ENCODE measurements at places on chromosomes 2 and 18.

- no peak for DNase-seq
These were observed 104.0 kb downstream of the PRPF40A start for GRCh38 chr2:152613235-152613634.

DNA sequence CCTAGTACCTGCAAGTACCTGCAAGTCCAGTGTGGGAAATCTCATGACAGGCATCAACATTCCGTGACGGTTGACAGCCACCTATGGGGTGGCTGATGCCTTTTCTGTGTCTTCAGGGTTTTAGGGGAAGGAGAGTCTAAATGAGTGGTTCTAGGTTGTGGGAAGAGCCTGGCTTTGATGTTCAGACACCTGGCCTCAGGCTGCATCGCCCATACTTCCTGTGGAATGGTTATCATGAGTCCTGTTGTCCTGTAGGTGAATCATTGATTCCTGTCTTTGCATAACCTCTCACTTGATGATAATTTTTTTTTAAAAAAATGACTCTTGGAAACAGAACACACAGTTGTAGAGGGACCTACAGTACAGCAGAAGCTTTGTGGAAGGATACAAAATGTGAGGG lies 108.9 kb downstream of the NEDD4L start:
- DNase-seq: no peak

DNA sequence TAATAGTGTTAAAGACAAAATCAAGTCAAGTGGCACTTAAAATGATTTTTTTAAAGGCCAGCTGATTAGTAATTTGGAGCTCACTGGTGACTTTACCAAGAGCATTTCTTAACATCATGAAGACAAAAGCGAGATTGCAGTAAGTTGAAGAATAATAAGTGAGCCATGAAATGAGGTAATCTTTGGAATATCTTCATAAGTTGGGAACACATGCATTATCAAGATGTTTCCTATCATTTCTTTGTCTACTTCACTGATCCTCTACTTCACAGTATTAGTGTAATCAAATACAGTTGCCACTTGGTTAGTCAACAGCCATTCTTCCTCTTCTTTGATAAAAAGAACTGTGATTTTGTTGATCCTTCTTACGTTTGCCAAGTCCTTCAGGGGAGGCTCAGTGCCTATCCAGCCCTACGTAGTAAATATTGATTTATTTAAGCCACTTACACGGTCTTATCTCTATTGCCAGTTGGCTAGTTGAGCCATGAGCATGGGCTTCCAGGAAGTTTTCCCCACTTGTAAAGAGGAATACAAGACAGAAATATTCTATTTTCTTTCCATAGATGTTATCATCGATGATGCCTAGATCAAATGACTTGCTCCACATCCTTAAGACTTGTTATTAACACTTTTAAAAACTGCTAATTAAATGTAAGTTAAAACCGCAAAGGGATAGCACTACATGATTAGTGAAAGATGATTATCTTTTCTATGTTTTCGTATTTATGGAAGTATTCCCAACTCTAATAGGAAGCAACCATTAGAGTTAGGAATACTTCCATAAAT lies 46.1 kb downstream of the YES1 start:
- no peak for DNase-seq

- DNase-seq: no peak
These were observed 1030.3 kb downstream of the TDRD15 start for GRCh38 chr2:22153931-22154613.

DNA sequence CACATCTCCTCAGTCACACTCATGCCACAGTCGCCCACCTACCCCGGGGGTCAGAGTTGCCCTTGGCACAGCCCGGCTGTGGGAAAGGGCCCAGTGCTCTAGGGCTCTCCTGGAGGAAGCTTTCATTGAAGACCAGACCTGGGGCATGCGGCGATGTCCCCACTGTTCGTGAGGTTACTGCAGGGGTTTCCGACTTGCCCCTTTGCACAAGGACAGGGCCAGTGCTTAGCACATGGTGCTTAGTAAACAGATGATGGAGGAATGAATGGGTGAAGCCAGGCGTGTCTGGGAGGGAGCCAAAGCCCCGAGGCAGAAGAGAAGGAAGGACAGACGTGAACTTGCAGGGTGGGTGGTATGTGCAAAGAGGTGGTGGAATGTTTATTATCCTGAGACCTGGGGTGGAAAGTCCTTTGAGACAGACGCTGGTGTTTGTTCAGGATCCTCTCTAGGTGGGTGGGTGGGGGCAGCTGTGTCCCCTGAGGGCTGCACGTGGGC lies 205.9 kb upstream of the ARL4C start:
- no peak for DNase-seq

DNA sequence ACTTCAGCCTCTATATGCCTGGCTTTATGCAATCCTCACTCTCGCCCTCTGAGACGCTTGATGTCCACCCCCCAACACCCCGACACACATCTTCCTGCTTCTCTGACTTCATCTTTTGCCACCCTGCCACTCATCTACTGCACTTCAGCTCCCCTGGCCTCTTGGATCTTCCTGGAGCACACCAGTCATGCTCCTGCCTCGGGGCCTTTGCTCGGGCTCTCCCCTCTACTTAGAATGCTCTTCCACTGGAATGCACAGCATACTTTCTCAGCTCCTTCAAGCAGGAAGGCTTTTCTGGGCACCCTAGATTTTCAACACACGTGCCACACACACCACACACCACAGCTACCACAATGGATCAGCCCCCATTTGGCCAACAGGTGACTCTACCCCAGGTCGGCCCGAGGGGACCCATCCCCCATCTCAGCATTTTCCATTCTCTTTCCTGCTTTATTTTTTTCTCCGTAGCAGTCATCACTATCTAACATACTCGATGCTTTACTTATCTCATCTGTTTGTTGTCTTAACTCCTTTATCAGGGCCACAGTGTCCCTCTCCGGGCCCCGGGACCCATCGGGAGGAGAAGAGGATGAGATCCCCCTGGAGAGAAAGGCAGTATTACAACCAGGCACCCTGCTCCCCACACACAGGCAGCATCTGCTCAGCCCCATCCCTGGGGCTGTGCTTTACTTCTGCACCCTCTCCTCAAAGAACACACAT lies 2.3 kb downstream of the RUFY4 start:
- DNase-seq: no peak

DNA sequence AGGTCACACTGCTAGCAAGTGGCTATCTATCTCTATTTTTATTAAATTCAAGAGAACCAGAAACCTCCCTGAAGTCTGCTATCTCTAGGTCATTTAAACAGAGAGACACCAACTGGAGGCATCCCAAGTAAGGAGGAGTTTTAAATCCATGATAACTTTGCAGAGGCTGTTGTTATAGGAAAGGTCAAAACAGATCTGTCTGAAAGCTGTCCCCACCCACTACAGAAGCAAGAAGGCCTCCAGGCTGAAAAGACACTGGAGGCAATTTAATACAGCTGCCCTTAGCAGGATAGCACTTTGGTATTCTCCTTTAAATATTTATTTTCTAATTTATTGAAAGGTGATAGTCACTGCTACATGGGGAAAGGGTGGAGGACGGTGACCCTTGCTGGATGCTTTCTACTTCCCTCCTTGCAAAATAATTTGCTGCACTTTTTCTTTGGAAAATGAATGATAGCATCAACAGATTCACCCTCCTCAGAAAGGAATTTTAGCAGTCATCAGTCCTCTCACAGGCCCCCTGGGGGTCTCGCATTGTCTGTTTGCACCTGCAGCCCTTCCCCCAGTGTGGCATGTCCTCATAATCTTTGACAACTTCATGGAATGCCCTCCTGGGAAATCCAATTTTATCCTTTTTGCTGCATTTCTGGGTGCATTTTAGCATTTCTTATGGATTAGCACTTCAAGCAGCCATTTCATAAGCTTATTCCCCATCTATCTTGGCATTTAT lies 429.5 kb upstream of the TNP1 start:
- DNase-seq: no peak

DNA sequence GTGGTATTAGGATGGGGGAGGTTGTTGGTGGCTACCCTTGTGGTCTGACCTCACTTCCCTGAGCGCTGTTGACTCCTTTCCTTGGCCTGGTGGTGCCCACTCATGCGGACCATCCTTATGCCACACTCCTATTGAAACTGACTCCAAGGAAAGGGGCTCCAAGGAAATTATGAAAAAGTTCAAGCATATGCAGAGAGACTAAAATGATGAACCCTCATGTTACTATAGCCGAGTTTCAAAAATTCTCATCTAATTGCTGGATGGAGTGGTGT lies 96.2 kb upstream of the STPG4 start:
- DNase-seq: no peak

DNA sequence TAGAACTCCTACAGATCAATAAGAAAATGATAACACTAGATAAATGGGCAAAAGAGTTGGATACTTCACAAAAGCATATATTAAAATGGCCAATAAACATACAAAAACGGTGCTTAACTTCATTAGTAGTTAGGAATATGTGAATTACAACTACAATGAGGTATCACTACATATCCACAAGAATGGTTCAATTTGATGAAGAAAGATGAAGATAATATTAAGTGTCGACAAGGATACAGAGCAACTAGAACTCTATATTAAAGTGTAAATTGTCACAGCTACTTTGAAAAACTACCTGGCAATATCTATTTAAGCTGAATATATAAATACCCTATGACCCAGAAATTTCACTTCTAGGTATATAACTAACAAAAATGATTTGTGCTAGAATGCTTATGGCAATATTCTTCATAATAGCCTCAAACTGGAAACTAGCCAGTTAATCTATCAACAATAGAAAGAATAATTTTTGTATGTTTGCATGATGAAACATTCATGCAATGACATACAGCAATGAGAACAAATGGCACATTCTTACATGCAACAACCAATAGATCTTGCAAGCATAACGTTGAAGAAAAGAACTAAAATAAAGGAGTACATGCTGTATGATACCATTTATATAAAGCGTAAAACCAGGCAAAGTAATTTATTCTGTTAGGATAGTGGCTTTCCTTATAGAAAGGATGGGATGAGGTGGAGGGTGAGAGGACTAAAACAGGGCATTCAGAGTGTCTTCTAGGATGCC lies 290.2 kb upstream of the SESTD1 start:
- DNase-seq: no peak

- no peak for DNase-seq
These were observed 74.1 kb downstream of the CABYR start for GRCh38 chr18:24212939-24213338.

GRCh38 chr2:207088839-207089238 lies 76.9 kb downstream of the KLF7 start:
- no peak for DNase-seq

DNA sequence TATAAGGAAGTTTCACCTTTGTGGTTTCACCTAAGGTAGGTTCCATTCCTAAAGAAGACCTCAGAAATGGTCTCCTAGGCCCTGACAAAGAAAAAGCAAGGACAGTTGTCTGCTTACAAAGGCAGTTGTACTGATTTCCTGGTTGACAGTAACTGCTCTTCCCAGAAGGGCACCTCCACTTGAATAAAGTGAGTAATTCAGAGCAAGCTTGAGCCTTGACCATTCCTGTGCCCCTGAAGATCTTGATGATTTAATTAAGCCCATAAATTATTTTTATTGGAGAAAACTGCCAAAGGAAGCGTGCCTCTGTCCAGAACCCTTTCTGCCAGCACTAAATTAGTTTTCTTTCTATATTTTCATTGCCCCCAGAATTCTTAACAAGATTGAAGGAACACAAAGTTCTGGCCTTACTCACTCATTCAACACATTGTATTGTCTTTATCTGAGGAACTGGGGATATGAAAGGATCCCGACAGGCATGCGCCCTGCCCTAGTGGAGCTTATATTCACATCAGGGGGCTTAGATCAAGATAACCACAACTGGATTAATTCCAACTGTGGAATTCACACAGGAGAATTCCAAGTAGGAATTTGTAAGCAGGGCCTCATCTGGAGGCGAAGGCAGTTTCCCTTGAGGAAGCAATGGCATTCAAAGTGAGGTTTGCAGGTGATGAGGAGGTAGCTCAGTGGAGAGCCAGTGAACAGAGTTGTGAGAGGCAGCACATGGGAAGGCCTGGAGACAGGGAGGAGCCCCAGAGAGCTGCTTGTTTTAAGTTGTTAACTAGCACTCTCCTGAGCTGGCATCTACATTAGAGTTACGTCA lies 21.2 kb downstream of the PTRHD1 start:
- no peak for DNase-seq

DNA sequence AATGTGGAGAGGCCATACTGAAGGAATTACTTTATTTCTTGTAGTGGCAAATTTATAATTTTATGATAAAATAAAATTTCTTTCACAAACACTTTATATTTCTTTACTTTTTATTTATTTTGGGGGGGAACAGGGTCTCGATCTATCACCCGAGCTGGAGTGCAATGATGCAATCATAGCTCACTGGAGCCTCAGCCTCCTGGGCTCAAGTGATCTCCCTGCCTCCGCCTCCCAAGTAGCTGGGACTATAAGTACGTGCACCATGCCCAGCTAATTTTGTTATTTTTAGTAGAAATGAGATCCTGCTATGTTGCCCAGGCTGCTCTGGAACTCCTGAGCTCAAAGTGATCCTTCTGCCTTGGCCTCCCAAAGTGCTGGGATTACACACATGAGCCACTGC lies 59.6 kb downstream of the SOS1 start:
- DNase-seq: no peak

GRCh38 chr18:23033056-23033455 lies 99.9 kb downstream of the RBBP8 start:
- DNase-seq: no peak

DNA sequence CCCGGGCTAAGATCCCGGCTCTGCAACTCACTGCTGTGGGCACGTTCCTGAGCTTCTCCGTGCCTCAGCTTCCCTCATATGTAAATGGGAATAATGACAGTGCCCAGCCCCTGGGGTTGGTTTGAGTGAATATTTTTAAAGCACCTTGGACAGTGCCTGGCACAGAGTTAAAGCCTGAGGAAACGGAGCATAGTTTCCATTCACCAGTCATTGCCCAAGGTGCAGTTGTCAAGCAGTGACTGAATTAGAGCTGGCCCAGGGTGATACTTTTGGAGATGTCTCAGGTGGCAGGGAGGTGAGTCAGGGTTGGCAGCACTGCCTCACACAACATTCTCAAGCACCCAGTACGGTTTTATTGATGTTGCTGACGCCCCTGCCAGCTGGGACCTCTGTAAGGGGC lies 12.2 kb downstream of the TMEM177 start:
- DNase-seq: no peak

GRCh38 chr2:191299010-191299409 lies 53.8 kb downstream of the MYO1B start:
- DNase-seq: no peak

GRCh38 chr2:223041527-223042109 lies 10.4 kb upstream of the KCNE4 start:
- no peak for DNase-seq

- no peak for DNase-seq
These were observed 6.9 kb upstream of the ECEL1 start for GRCh38 chr2:232494542-232494941.
